Mammary microvascular endothelial cell (primary cell): ENCODE measurements at places on chromosomes 7 and 10. TPM values are rescaled to one million over a fixed set of nuclear protein-coding genes. Genes with fewer than 3 reads are reported as not detected.

Gene PIP
- not detected in 2 replicates for total RNA-seq

Gene HECW1
- total RNA-seq, result not detected in 2 replicates

Gene STAG3
- total RNA-seq, result 0.10 and 0.13 TPM in 2 replicates

Gene CRHR2
- not detected in 2 replicates for total RNA-seq

Gene TRIM50
- not detected in 2 replicates for total RNA-seq

Gene SNX13
- 33.7 and 41.4 TPM in 2 replicates for total RNA-seq

Gene GBX1
- not detected in 2 replicates for total RNA-seq

Gene STEAP4
- total RNA-seq, result not detected in 2 replicates

Gene PON2
- 111 and 112 TPM in 2 replicates for total RNA-seq

Gene MALRD1
- not detected in 2 replicates for total RNA-seq

Gene ITGB8
- total RNA-seq, result 0.34 and 0.67 TPM in 2 replicates

Gene VSTM2A
- total RNA-seq, result not detected in 2 replicates

Gene SPDYE9
- total RNA-seq, result not detected in 2 replicates

Gene GCC1
- 13.3 and 15.9 TPM in 2 replicates for total RNA-seq

Gene SLC26A5
- not detected in 2 replicates for total RNA-seq

Gene VIPR2
- total RNA-seq, result not detected in 2 replicates

Gene PNLIPRP3
- total RNA-seq, result not detected in 2 replicates

Gene IDI2
- not detected in 2 replicates for total RNA-seq

Gene EEF1AKMT2
- 12.9 and 16.0 TPM in 2 replicates for total RNA-seq

Gene GRID2IP
- total RNA-seq, result not detected in 2 replicates

Gene NODAL
- total RNA-seq, result not detected in 2 replicates

Gene CALML5
- total RNA-seq, result not detected in 2 replicates

Gene LOXL4
- 9.1 and 9.3 TPM in 2 replicates for total RNA-seq

Gene CH25H
- 4.4 and 6.7 TPM in 2 replicates for total RNA-seq

Gene CPN1
- total RNA-seq, result not detected in 2 replicates

Gene FAM237B
- total RNA-seq, result not detected in 2 replicates

Gene SH2D4B
- not detected in 2 replicates for total RNA-seq

Gene C7orf57
- total RNA-seq, result 0.15 and 0.20 TPM in 2 replicates

Gene TMEM273
- 3.1 and 5.6 TPM in 2 replicates for total RNA-seq

Gene RASSF4
- 2.2 and 2.5 TPM in 2 replicates for total RNA-seq

Gene TFAM
- total RNA-seq, result 37.8 and 38.4 TPM in 2 replicates

Gene GPR26
- total RNA-seq, result not detected in 2 replicates

Gene TMEM176A
- total RNA-seq, result not detected in 2 replicates

Gene ABCA13
- total RNA-seq, result under 0.01 and 0.05 TPM in 2 replicates

Gene JAKMIP3
- under 0.01 TPM in 1 of 2 replicates, not detected in the other for total RNA-seq

Gene SLC39A12
- not detected in 2 replicates for total RNA-seq

Gene SPDYE1
- not detected in 2 replicates for total RNA-seq

Gene KIF11
- 31.3 and 35.1 TPM in 2 replicates for total RNA-seq

Gene FAM25A
- total RNA-seq, result not detected in 2 replicates

Gene OLAH
- total RNA-seq, result 1.5 and 2.5 TPM in 2 replicates

Gene ACTL6B
- not detected in 2 replicates for total RNA-seq

Gene WIPF3
- total RNA-seq, result not detected in 2 replicates

Gene CNNM1
- not detected in 2 replicates for total RNA-seq

Gene MARCHF5
- total RNA-seq, result 9.5 and 12.8 TPM in 2 replicates

Gene TTYH3
- 94.6 and 105 TPM in 2 replicates for total RNA-seq

Gene TWNK
- total RNA-seq, result 5.3 and 5.8 TPM in 2 replicates

Gene PMS2
- total RNA-seq, result 10.8 and 12.5 TPM in 2 replicates

Gene ASB15
- total RNA-seq, result not detected in 2 replicates
